ENCODE measurements at places on chromosomes 13 and 19. TPM values are rescaled to one million over a fixed set of nuclear protein-coding genes. Genes with fewer than 3 reads are reported as not detected.

GRCh38 chr19:5943623-5944022 is 29.6 kb downstream of the CAPS start:
- DNase-seq, result no peak

- DNase-seq, result no peak
These were observed 2.9 kb downstream of the CD70 start for GRCh38 chr19:6587998-6588507.

DNA sequence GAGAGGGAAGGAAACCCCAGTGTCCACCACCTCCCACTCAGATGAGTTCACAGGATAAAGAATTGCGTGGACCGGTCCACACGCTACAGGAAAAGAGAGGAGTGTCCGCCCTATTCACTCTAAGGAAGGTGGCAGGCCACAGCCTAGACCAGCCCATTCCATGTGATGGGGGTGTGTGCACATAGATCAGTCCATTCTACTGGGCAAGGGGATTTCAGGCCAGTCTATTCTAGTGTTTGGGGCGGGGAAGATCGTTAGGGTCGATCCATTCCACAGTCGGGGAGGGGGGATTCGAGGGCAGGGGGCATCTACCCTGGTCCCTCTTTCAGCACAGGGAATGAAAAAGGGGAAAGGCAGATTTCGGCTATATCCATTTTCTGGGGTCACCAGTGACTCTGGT is 7.8 kb downstream of the FIZ1 start:
- no peak for DNase-seq

DNA sequence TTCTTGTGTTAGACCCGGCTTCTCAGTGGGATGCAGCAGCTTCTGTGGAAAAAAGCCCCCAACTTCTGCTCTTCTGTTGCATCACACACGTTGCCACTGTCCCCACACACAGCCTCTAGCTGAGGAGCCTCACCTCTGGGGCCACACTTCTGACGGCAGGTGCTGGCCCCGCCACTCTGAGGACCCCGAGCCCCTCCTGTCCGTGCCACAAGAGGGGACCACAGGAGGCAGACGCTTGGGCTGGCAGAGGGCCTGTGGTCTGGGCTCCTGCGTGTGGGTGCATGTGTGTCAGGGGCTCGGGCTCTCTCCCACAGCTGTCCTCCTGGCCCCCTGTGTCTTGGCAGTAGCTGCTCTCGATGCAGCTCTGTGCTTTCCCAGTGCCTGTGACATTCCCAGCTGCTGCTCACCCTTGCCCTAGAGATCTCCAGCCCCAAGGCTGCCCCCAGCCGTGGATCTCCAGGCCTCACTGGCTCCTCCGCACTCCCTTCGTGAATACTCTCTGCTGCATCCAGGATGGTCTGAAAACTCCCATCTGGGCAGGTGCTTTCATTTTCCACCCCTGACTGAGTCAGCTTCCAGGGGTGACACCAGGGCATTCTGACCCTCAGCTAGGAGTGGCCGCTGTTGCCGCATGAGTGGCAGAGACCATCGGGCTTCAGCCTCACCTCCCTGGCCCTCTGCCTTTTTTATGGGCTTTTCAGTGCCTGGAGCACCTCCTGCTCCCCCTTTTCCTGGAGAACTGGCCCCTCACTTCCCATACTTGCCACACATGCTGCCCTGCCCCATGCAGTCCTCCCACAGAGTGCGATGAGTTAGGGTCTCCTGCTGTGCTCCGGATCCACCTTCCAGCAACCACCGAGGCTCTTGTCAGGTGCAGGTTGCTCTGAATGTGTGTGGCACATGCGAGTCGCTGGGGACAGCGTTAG is 13.7 kb downstream of the MAU2 start:
- no peak for DNase-seq

GRCh38 chr19:17090583-17090982 is 15.0 kb downstream of the MYO9B start:
- DNase-seq, result peak; percentile 67

Gene KRTDAP
- not detected for total RNA-seq

Gene LGI4
- total RNA-seq, result 0.51 TPM

Gene KLK15
- total RNA-seq, result not detected
